ENCODE measurements at places on chromosomes 5 and 9. TPM values are rescaled to one million over a fixed set of nuclear protein-coding genes. Genes with fewer than 3 reads are reported as not detected.
A peak's percentile ranks its signal among the peaks of the same experiment; 100 is the strongest.

Gene SMIM33
- total RNA-seq = not detected

Gene MAML1
- 25.7 TPM for total RNA-seq

Gene CNTFR
- 8.9 TPM for total RNA-seq

Gene PRDM9
- total RNA-seq = not detected

Gene PKD2L2
- total RNA-seq = 0.36 TPM

Gene SLC27A6
- total RNA-seq = 0.68 TPM

DNA sequence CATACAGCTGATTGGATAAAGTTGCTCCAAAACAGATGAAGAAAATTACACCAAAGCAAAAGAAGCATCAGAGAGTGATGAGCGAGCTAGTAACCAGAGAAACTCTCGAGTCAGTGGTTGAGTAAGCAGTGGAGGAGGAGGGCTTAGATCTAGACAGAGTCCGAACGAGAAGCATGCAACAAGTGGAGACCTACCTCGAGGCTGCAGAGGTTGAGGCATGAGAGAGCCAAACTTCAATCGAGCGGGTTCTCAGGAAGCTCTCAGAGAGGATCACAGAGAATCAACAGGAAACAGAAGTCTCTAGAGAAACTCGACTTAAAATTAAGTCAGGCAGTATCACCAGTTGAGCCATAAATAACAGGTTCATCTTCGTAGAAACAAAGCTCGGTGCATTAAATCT, 6.1 kb downstream of the RUSC2 start:
- H3K36me3 ChIP-seq = no peaks in the 10 kb centered on the region
- H3K27me3 ChIP-seq = no peaks in the 10 kb centered on the region
- no peak for DNase-seq
- peaks cover 74% of the 10 kb centered on the region for H3K4me1 ChIP-seq
- peak overlapping the region; percentile 15 for H3K27ac ChIP-seq

- H3K36me3 ChIP-seq = no peaks in the 10 kb centered on the region
- no peak overlapping the region for H3K27ac ChIP-seq
- no peaks in the 10 kb centered on the region for H3K4me1 ChIP-seq
Measured at GRCh38 chr9:93952784-93953495, 2.2 kb downstream of the BARX1 start.

DNA sequence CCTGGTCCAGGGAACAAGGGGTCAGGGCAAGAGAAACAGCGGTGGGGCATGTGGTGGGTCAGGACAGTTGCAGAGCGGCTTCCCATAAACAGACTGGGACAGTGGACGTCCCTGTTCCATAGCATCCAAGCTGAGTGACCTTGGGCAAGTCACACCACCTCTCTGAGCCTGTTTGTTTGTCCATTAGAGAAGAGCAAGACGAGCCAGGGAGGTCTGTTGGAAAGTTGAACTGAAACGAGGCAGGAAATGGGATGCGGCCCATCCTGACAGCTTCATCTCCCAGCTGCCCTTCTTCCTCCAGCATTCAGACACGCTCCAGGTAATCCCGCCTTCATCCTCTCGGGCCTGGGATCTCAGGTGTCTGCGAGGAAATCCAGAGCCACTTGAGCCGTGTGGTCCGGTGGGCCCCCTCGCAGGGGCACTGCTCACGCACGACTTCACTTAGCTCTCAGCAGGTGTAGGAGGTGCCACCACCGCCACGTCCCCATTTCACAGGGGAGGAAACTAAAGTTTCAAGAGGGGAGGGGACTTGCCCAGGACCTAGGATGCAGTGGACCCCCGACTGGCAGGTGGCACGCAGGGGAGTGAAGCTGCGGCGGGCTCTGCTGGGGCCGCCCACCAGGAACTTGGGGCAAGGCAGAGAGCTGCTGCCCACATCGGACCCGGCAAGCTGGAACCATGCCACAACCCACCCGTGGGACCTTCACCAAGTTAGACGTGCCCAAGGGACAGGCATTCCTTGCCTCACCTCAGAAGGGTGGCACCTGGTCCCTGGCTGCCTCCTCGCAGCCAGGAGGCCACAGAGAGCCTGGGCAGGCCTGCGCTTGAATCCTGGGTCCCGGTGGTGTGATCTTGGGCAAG, 13.0 kb downstream of the PTGES2 start:
- H3K4me1 ChIP-seq = no peaks in the 10 kb centered on the region
- H3K27me3 ChIP-seq = no peaks in the 10 kb centered on the region
- H3K4me3 ChIP-seq = no peak overlapping the region
- no peak overlapping the region for H3K27ac ChIP-seq

DNA sequence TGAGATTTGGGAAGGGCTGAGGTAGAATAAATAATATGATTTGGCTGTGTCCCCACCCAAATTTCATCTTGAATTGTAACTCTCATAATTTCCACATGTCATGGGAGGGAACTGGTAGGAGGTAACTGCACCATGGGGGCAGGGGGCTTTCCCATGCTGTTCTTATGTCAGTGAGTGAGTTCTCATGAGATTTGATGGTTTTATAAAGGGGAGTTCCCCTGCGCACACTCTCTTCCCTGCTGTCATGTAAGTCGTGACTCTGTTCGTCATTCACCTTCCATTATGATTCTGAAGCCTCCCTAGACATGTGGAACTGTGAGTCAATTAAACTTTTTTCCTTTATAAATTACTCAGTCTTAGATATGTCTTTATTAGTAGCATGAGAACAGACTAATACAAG, 115.5 kb upstream of the STARD4 start:
- no peaks in the 10 kb centered on the region for H3K4me1 ChIP-seq
- H3K4me3 ChIP-seq = no peak overlapping the region
- H3K27ac ChIP-seq = no peak overlapping the region
- no peaks in the 10 kb centered on the region for H3K27me3 ChIP-seq

DNA sequence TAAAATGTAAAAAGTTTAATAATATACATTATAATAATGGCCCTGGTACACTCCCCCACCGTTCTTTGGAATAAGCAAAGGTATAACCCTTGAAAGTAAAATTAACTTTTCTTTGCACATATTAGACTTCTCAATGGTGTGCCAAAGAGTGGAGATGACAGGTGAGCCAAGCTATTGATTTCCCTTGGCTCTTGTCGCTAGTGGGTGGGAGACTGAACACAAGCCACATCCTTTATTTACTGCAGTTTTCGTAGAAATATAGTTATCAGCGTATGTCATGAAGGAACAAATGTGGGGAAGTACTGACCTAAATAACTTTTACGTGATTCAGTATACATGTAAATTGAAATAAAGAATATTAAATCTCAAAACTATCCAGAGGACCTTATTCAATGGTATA, 549.3 kb downstream of the RAB3C start:
- H3K27ac ChIP-seq = no peak overlapping the region
- no peak overlapping the region for H3K4me3 ChIP-seq
- no peaks in the 10 kb centered on the region for H3K27me3 ChIP-seq
- DNase-seq = no peak
- H3K36me3 ChIP-seq = no peaks in the 10 kb centered on the region
- no peaks in the 10 kb centered on the region for H3K4me1 ChIP-seq

GRCh38 chr9:137218754-137219271, 3.2 kb downstream of the RNF208 start:
- no peaks in the 10 kb centered on the region for H3K4me1 ChIP-seq
- H3K27ac ChIP-seq = no peak overlapping the region
- no peaks in the 10 kb centered on the region for H3K36me3 ChIP-seq
- no peaks in the 10 kb centered on the region for H3K27me3 ChIP-seq
- no peak overlapping the region for H3K4me3 ChIP-seq

DNA sequence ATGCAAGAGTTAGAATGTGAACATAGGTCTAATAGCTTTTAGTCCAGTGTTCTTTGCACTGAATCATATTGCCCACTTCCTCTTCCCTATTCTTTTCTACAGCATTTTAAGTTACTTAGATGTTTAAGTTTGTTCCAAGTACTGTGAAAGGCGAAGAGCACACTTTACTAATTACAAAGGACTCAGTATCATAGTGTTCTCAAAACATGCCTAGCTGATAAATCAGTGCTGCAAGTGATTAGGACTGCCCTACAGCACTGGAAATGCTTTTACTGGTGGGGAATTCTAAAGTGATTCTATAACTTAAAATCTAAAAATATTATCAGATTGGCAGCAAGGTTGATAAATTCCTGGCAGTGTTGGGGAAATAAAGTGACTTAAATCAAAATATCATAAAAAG, 177.9 kb upstream of the KCNN2 start:
- DNase-seq = no peak
- no peak overlapping the region for H3K27ac ChIP-seq
- no peaks in the 10 kb centered on the region for H3K4me1 ChIP-seq
- H3K4me3 ChIP-seq = no peak overlapping the region
- no peaks in the 10 kb centered on the region for H3K36me3 ChIP-seq
- no peaks in the 10 kb centered on the region for H3K27me3 ChIP-seq

DNA sequence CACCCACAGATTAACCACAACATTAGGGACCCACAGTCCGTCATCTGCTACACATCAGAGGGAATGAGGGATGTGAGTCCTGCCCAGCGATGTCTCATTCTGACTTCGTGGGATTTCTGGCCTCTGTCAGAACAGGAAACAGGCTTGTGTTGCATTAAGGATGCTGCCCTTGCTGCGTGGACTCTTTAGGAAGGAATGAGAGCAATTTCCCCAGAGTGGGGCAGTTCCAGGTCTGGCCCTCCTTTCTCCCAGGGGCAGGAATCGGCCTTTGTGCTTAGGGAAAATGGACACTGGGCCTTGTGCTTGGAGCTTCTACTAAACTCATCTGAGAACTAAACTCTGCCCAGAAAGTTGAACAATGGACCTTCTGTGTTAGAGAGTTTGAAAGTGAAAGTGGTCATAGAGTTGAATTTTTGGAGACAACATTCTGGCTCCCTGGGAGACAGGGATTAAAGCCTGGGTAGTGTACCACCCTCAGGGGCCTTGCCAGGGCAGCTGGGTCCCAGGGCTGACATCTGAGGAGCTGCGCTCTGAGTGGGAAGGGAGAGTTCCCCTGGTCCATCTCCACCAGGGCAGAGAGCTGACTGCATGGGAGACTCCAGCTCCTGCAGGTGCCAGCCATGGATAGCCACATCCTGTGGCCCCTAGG, 37.8 kb upstream of the S1PR3 start:
- DNase-seq = no peak
- H3K36me3 ChIP-seq = no peaks in the 10 kb centered on the region
- peak overlapping the region; percentile 55 for H3K27ac ChIP-seq

DNA sequence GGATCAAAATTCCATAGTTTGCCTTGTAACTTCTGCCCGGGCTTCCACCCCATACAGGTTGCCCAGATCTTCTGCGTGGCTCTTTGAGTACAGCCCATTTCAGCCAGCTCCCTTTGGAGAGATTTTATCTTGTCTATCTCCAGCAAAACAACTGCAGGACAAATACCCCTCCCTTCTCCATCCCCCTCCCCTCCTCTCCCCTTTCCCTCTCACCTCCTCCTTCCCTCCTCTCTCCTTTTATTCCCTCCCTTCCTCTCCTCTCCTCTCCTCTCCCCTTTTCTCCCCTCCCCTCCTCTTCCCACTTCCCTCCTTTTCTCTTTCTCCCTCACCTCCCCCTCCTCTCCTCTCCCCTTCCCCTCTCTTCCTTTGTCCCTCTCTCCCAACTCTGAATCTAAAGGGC, 58.2 kb downstream of the COL15A1 start:
- no peaks in the 10 kb centered on the region for H3K27me3 ChIP-seq
- H3K27ac ChIP-seq = no peak overlapping the region
- no peak overlapping the region for H3K4me3 ChIP-seq
- H3K36me3 ChIP-seq = no peaks in the 10 kb centered on the region
- no peak for DNase-seq
- peaks cover 27% of the 10 kb centered on the region for H3K4me1 ChIP-seq

Measured in sigmoid colon (tissue), 7 donors.